Kidney (tissue), 22 donors: ENCODE measurements at places on chromosomes 3 and 15. TPM values are rescaled to one million over a fixed set of nuclear protein-coding genes. Genes with fewer than 3 reads are reported as not detected.

The KLHL40 gene
- total RNA-seq, result not detected

The SNRPA1 gene
- 44.9 TPM for total RNA-seq

The TRIM69 gene
- 29.6 TPM for total RNA-seq

The SHC4 gene
- total RNA-seq, result 0.50 TPM
